ENCODE measurements at places on chromosomes 5 and 9.

GRCh38 chr5:159488516-159488915, 158.2 kb upstream of the IL12B start:
- DNase-seq, result no peak

DNA sequence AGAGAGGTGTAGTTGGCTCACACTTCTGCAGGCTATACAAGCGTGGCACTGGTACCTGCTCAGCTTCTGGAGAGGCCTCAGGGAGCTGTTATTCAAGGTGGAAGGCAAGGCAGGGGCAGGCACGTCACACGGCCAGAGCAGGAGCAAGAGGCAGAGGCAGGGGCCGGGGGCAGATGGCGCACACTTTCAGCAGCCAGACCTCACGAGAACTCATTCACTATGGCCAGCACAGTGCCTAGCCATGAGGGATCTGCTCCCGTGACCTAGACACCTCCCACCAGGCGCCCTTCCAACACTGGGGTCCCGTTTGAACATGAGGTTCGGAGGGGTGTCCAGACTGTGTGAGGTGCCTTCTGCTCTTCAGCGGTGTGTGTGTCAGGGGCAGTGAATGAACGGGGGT, 71.0 kb upstream of the FCN1 start:
- DNase-seq, result no peak

DNA sequence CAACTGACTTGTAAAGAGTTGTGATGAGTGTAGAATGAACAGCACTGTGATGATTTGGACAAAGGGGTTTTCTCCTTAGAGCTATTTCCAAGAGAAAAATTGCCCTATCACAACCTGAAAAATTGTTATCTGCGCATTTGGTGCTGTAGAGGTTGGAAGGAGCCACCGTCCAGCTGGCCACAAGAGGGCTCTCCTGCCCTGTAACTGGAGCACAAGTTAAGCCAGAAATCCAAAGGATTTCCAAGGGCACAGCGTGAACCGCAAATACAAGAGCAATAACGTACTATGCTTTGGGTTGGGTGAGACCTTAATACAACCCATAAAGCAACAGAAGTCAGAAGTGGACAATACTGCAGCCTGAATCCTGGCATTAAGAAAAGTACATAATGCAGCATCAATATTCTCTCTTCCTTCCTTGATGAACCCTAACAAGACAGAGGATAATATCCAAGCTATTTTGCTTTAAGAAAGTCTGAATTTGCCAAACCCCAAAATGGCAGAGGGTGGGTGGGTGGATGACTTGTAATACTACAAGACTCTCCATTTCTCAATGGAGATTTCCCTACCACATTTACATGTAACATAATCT, 56.8 kb upstream of the SMIM32 start:
- peak; percentile 74 for DNase-seq

GRCh38 chr5:106028314-106028713, 1642.4 kb downstream of the EFNA5 start:
- DNase-seq, result no peak

DNA sequence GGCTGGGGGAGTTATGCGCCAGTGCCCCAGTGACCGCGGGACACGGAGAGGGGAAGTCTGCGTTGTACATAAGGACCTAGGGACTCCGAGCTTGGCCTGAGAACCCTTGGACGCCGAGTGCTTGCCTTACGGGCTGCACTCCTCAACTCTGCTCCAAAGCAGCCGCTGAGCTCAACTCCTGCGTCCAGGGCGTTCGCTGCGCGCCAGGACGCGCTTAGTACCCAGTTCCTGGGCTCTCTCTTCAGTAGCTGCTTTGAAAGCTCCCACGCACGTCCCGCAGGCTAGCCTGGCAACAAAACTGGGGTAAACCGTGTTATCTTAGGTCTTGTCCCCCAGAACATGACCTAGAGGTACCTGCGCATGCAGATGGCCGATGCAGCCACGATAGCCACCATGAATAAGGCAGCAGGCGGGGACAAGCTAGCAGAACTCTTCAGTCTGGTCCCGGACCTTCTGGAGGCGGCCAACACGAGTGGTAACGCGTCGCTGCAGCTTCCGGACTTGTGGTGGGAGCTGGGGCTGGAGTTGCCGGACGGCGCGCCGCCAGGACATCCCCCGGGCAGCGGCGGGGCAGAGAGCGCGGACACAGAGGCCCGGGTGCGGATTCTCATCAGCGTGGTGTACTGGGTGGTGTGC, at the start of gene RXFP3:
Gene RXFP3 (plus strand): TSS at position 6 of the 636 bp plus-strand sequence. CDS start 355 bp downstream, at position 361.
- DNase-seq, result peak; percentile 28

DNA sequence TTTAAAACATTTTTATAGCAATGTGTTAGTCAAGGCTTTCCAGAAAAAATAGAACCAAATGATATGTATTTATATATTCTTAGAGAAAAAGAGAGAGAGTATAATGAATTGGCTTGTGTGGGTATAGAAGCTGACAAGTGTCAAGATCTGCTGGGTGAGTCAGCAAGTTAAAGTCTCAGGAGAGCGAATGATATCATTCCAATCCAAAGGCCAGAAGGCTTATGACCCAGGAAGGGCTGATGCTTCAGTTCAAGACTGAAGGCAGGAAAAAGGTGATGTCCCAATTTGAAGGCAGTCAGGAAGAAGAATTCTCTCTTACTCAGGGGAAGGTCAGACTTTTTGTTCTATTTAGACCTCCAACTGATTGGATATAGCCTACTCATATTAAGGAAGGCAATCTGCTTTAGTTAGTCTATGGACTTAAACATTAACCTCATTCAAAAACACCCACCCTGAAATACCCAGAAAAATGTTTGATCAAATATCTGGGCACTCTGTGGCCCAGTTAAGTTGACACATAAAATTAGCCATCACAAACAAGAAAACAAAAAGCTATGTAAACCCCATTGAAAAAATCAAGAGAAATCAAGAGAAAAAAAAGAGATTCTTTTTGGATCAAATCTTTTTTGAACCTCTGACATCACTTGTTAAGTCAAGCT, 189.6 kb downstream of the PIK3R1 start:
- DNase-seq, result no peak

DNA sequence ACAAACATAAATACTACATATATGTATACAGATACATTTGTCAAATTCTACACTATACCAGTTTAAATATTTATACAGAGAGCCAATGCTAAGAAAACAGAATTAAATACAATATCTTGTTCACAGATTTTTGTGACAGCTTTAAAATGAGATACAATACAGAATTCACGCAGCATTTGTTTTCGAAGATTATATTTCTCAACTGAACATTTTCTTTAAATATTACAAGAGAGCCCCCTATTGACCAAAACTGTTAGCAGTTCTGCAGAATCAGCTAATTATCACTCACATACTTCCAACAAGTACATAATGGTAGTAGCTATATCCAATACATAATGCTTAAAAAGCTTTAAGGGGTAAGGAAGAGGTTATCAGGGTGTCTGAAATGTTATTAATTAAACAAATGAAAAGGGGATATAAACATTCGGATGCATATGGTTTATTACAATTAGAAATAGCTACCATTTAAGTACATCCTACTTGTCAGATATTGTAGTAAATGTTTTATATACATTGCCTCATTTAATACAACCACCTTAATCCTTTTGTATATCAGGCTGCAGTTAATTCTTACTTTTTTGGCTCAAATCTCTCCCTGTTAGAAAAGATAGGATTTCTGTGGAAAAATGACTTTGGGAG, 31.7 kb downstream of the ZDHHC21 start:
- peak; percentile 24 for DNase-seq

DNA sequence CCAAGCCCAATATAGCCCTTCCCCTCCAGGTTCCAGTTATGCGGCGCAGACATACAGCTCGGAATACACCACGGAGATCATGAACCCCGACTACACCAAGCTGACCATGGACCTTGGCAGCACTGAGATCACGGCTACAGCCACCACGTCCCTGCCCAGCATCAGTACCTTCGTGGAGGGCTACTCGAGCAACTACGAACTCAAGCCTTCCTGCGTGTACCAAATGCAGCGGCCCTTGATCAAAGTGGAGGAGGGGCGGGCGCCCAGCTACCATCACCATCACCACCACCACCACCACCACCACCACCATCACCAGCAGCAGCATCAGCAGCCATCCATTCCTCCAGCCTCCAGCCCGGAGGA, 6.3 kb downstream of the NR4A3 start:
- DNase-seq, result no peak

GRCh38 chr9:109993250-109993978, 213.4 kb downstream of the PALM2AKAP2 start:
- no peak for DNase-seq

DNA sequence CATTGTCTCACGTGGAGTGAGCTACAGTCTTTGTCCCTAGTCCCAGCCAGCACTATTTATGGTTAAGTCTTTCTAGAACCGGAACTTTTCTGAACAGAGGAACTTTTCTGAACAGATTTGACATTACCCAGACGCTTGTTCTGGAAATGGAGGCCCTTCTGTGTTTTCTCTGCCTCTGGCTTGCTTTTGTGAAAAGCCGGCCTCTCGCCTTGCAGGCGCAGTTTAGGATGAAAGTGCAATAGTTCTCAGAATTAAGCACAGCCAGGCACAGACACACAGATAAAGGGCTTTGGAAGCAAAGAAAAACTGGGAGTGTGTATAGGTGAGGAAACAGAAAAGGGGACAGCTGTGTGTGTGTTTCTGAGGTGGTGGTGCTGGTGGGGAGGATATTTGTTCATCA, 5.9 kb downstream of the GDNF start:
- DNase-seq, result no peak

- DNase-seq, result no peak
These were observed 508.0 kb downstream of the PTPRD start for GRCh38 chr9:10104774-10105173.

DNA sequence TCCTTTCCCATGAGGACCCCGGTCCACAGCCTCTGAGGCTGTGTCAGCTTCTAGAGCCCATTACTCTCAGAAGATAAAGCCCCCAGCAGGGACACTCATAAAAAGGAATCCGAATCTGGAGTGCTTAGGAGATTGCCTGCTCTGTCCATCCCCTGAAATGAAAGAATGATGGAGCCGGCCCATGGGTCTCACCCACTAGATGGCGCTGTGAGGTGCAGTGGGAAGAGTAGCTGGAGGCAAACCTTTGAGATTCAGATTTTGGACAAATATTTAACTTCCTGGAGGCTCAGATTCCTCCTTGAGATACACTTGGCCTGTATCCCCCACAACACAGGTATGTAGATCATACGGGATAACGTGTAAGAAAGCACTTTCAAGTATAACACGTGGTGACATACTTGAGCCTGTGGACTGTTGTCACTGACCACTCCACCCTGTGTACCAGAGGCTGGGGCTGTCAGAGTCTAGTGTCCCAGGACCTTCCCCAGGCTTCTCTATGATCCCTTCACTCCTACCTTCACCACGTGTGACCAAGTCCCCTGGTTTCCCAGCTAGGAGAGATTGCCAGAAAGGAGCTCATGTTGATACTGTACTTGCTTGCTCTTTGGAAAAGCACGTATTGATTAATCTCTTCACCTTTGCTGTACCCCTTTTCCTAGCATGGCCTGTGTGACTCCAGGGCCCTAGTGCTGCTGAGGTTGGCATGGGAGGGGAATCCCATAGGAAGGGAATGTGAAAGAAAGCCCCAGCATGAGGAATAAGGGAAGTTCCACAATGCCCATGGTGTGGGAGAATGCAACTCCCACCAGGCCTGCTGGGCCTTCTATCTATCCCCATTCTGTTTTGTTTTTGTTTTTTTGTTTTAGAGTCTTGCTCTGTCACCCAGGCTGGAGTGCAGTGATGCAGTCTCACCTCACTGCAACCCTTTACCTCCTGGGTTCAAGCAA, 32.1 kb downstream of the TRMO start:
- DNase-seq, result no peak

GRCh38 chr5:75567710-75568109, 43.5 kb upstream of the ANKDD1B start:
- no peak for DNase-seq

GRCh38 chr5:73307645-73308355, 134.8 kb downstream of the TMEM174 start:
- no peak for DNase-seq

DNA sequence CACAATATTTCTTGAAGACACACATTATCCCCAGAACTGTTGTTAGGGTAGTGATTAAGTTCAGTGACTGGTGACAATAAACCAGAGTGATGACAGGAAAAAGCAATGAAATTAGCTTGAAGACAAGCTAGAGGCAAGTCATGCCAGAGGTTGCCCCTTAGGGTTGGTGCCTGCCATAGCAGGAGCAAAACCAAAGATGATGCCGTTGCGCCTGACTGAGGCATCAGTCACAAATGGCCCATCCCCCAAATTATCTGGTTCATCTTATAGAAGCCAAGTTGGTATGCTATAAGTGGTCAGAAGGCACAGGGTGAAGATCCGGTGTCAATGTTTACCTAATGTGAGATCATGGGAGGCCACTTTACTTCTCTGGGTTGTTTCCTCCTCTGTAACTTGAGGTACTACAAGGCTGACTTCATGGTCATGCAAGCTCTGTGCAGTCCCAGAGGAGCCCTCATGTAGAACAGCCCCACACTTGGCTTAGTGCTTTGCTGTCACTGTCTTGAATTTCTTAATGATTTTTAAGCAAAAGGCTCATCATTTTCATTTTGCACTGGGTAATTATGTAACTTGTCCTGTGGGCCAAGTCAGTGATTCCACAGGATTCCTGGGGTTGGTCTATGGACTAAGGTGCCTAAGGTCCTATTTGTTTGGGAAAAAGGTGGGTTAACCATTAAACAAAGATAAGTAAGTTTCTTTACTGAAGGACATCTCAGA, 211.3 kb downstream of the MAN2A1 start:
- DNase-seq, result no peak

GRCh38 chr9:93649610-93650261, 73.4 kb downstream of the PHF2 start:
- no peak for DNase-seq

- DNase-seq, result no peak
These were observed 136.4 kb upstream of the TBC1D2 start for GRCh38 chr9:98391867-98392266.

- DNase-seq, result peak; percentile 77
These were observed 257.9 kb upstream of the NREP start for GRCh38 chr5:112014783-112015395.

GRCh38 chr9:136840877-136841645, 1.2 kb upstream of the AJM1 start:
- DNase-seq, result peak; percentile 59

DNA sequence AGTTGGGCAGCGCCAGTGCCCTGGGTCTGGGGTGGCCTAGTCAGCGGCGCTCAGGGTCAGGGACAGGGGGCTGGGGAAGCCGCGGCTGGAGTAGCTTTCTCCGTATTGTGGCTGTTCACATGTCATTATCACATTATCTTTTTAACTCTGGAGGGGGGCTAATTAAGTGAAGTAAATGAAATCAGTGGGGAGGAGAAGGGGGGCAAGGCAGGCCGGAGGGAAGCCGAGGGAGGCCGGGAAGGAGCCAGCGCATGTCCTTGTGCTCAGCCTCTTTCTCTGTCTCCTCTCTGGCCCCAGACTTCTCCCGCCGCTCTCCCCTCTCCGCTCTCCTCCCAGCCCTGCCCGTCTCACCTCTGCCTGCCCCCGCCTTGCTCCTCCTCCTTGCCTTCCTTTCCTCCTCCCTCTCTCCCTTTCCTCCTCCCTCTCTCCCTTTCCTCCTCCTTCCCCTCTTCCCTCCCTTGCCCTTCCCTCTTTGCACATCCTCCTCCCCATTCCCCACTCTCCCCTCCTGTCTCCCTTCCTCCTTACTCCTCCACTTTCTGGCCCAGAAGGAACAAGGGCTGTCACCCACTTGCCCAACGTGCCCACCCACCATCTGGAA, 38.7 kb downstream of the ASS1 start:
- no peak for DNase-seq

Measured in AG10803 (cell line).